A549 treated with dexamethasone at 1 μM for 4 hours (cell line): ENCODE measurements at places on chromosomes 5 and 9. TPM values are rescaled to one million over a fixed set of nuclear protein-coding genes. Genes with fewer than 3 reads are reported as not detected.

SPATA31E1 gene
- total RNA-seq = 0.02 TPM in 1 of 5 replicates, not detected in the others

CTNND2 gene
- total RNA-seq = 0.04 to 0.27 TPM (median 0.05 TPM) in 3 of 5 replicates, not detected in the others

GRM6 gene
- total RNA-seq = not detected in 5 replicates

TRAF2 gene
- 34.2 to 59.3 TPM (median 51.5 TPM) in 5 replicates for total RNA-seq

AK8 gene
- 0.89 to 1.5 TPM (median 1.1 TPM) in 5 replicates for total RNA-seq

SLC45A2 gene
- total RNA-seq = not detected in 5 replicates

RXFP3 gene
- total RNA-seq = not detected in 5 replicates

EPB41L4B gene
- 24.6 to 33.9 TPM (median 32.2 TPM) in 5 replicates for total RNA-seq

FOXI1 gene
- total RNA-seq = not detected in 5 replicates

PCDHAC1 gene
- 1.5 to 2.7 TPM (median 2.2 TPM) in 5 replicates for total RNA-seq

PCDHA2 gene
- total RNA-seq = 0.02 to 0.09 TPM (median 0.06 TPM) in 5 replicates

PIP5K1B gene
- total RNA-seq = not detected in 5 replicates

SPOCK1 gene
- 10.6 to 24.2 TPM (median 20.1 TPM) in 5 replicates for total RNA-seq

WWC1 gene
- 69.1 to 91.1 TPM (median 80.7 TPM) in 5 replicates for total RNA-seq

GRXCR2 gene
- total RNA-seq = not detected in 5 replicates

TPPP gene
- total RNA-seq = 5.4 to 9.8 TPM (median 8.1 TPM) in 5 replicates

GABRB2 gene
- 0.01 TPM in 1 of 5 replicates, not detected in the others for total RNA-seq

IGIP gene
- total RNA-seq = 0.60 to 1.1 TPM (median 0.85 TPM) in 5 replicates

RNF208 gene
- 1.2 to 2.2 TPM (median 2.0 TPM) in 5 replicates for total RNA-seq

CXCL14 gene
- total RNA-seq = 0.18 to 0.37 TPM (median 0.33 TPM) in 5 replicates

SV2C gene
- 0.01 TPM in 1 of 5 replicates, not detected in the others for total RNA-seq

LCP2 gene
- not detected in 5 replicates for total RNA-seq

IL5 gene
- total RNA-seq = 0.47 TPM in 1 of 5 replicates, not detected in the others

NR5A1 gene
- total RNA-seq = 0.11 to 0.21 TPM (median 0.12 TPM) in 4 of 5 replicates, not detected in the other

CARD19 gene
- 44.6 to 60.6 TPM (median 56.6 TPM) in 5 replicates for total RNA-seq

MYOT gene
- total RNA-seq = 0.14 to 0.21 TPM in 2 of 5 replicates, not detected in the others

ACOT12 gene
- total RNA-seq = 0.08 to 0.09 TPM in 2 of 5 replicates, not detected in the others

SPINK4 gene
- total RNA-seq = not detected in 5 replicates

GZMA gene
- not detected in 5 replicates for total RNA-seq

HMMR gene
- total RNA-seq = 22.8 to 29.3 TPM (median 26.1 TPM) in 5 replicates

PTPN3 gene
- total RNA-seq = 14.5 to 21.4 TPM (median 21.1 TPM) in 5 replicates

NEUROG1 gene
- not detected in 5 replicates for total RNA-seq

NR6A1 gene
- 1.8 to 2.2 TPM (median 2.1 TPM) in 5 replicates for total RNA-seq

CFAP77 gene
- 0.05 to 0.22 TPM (median 0.07 TPM) in 3 of 5 replicates, not detected in the others for total RNA-seq

KCNN2 gene
- total RNA-seq = 0.09 to 0.16 TPM (median 0.12 TPM) in 5 replicates

SLC46A2 gene
- not detected in 5 replicates for total RNA-seq

FAXDC2 gene
- total RNA-seq = 0.17 to 0.73 TPM (median 0.30 TPM) in 5 replicates

ANGPTL2 gene
- total RNA-seq = 0.04 TPM in 1 of 5 replicates, not detected in the others
